ENCODE measurements at places on chromosomes 1 and 21. TPM values are rescaled to one million over a fixed set of nuclear protein-coding genes. Genes with fewer than 3 reads are reported as not detected.

Gene GNAT2
- total RNA-seq, result not detected

Gene WNT4
- 0.09 TPM for total RNA-seq

Gene ITLN2
- total RNA-seq, result 0.18 TPM

Gene ACKR1
- 0.75 TPM for total RNA-seq

Gene CYP4A11
- not detected for total RNA-seq

Gene CYP4Z1
- total RNA-seq, result not detected

Gene OR6N1
- not detected for total RNA-seq

Gene SLAMF6
- not detected for total RNA-seq
